Activated CD8-positive, alpha-beta T cell treated with anti-CD3 and anti-CD28 coated beads for 36 hours (primary cell): ENCODE measurements at places on chromosomes 11 and 22. TPM values are rescaled to one million over a fixed set of nuclear protein-coding genes. Genes with fewer than 3 reads are reported as not detected.

Gene MN1
- total RNA-seq = 0.16 TPM

- peak overlapping the region; percentile 72 for H3K27ac ChIP-seq
- peaks cover 20% of the 10 kb centered on the region for H3K36me3 ChIP-seq
These were observed 1.9 kb upstream of the GRAP2 start for GRCh38 chr22:39898997-39899396.

DNA sequence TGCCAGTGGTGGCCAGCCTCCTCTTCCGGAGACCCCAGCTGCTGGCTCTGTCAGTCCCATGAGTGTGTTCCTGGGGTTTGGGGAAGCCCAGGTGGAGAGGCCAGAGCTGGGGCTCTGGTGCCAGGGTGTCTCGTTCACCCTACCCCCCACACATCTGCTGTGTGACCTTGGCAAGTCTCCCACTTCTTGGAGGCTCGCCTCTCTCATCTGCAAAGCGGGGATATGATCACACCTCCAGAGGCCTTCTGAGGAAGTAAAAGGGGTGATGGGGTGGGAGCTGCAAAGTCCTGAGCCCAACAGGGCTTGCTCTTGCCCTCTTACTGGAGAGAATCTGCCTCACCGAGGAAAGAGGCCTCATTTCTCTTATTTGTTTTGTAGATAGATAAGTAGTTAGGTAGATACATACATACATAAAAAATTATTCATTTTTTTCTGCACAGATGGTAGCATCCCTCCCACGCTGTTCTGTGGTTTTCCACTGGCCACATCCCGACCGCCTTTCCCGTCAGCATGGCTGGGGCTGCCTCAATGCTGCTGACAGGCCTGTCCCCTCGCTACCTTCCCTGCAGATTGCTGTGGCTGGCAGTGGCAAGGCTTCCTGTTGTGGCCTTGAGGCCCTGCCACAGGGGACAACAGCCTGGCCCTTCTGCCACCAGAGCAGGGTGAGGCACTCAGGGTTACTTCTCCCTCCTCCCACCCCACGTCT is 23.9 kb downstream of the MYO7A start:
- peak overlapping the region; percentile 1 for H3K4me3 ChIP-seq
- H3K4me1 ChIP-seq = peaks cover 47% of the 10 kb centered on the region
- no peaks in the 10 kb centered on the region for H3K36me3 ChIP-seq
- DNase-seq = peak; percentile 91
- H3K27ac ChIP-seq = peak overlapping the region; percentile 65

GRCh38 chr11:34886609-34887008 is 29.6 kb downstream of the APIP start:
- H3K27ac ChIP-seq = no peak overlapping the region
- no peaks in the 10 kb centered on the region for H3K27me3 ChIP-seq
- H3K4me1 ChIP-seq = no peaks in the 10 kb centered on the region
- H3K4me3 ChIP-seq = no peak overlapping the region
- DNase-seq = no peak
